ENCODE measurements at places on chromosomes 16 and 17.
A peak's percentile ranks its signal among the peaks of the same experiment; 100 is the strongest.

DNA sequence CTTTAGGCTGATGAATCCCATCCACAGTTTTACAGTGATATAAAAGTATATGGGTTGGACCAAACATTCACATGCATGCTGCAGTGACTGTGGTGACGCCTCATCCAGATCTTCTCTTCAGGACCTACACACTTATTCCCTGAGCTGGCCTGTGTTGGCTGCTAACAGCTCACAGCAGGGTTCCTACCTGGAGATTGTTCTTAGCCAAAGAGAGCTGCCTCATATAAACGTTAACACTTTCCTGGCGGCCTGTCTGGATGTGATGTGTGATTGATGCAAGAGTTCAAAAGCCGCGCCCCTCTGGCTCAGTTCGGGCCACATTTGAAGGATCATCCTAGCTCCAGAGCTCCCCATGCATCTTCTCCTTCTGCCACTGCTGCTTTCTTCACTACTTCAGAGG, 93.0 kb upstream of the NETO2 start:
- DNase-seq, result no peak
- H3K36me3 ChIP-seq, result no peaks in the 10 kb centered on the region
- H3K4me3 ChIP-seq, result no peak overlapping the region
- H3K27ac ChIP-seq, result no peak overlapping the region

DNA sequence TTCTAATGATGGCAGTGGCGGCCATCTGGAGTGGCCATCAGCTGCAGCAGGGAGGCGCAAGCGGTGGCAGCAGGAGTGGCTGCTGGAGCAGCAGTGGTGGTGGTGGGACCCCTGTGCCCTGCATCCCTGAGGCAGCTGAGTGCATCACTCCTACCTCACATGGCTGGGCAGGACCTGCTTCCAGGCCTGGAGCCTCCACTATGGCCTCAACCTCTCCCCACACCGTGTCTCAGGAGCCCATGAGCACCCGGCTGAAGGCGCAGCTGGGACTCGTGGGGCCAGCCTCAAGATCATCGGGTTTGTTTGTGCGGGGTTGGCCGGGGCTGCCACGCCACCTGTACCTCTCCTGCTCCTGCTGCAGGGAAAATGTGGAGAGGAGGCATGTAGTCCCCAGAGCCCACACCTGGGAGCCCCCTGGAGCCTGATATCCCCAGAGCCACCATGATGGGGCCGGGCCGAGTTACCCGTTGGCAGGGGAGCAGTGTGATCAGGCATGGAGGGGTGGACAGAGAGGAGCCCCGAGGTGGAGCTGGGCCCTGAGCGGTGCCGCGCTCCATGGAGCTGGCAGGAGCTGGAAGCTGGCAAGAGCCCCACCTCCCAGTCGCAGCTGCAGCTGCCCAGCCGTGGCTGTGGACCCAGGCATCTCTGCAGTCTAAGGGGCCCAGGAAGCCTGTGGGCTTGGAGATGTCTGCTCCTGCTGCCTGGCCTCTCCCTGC, 16.7 kb downstream of the RHOT1 start:
- no peaks in the 10 kb centered on the region for H3K27me3 ChIP-seq
- no peak overlapping the region for H3K4me3 ChIP-seq
- H3K36me3 ChIP-seq, result no peaks in the 10 kb centered on the region
- H3K27ac ChIP-seq, result no peak overlapping the region
- H3K4me1 ChIP-seq, result no peaks in the 10 kb centered on the region
- DNase-seq, result no peak

GRCh38 chr17:28968231-28968913, 17.1 kb upstream of the PHF12 start:
- H3K27ac ChIP-seq, result no peak overlapping the region
- no peak for DNase-seq
- H3K27me3 ChIP-seq, result peaks cover 12% of the 10 kb centered on the region
- H3K4me3 ChIP-seq, result no peak overlapping the region
- peaks cover 9% of the 10 kb centered on the region for H3K4me1 ChIP-seq
- no peaks in the 10 kb centered on the region for H3K36me3 ChIP-seq

- no peak for DNase-seq
- H3K4me1 ChIP-seq, result peaks cover 12% of the 10 kb centered on the region
- H3K36me3 ChIP-seq, result no peaks in the 10 kb centered on the region
- H3K27me3 ChIP-seq, result no peaks in the 10 kb centered on the region
- no peak overlapping the region for H3K27ac ChIP-seq
- no peak overlapping the region for H3K4me3 ChIP-seq
Observed at GRCh38 chr16:57303910-57304168, 19.4 kb upstream of the PLLP start.

DNA sequence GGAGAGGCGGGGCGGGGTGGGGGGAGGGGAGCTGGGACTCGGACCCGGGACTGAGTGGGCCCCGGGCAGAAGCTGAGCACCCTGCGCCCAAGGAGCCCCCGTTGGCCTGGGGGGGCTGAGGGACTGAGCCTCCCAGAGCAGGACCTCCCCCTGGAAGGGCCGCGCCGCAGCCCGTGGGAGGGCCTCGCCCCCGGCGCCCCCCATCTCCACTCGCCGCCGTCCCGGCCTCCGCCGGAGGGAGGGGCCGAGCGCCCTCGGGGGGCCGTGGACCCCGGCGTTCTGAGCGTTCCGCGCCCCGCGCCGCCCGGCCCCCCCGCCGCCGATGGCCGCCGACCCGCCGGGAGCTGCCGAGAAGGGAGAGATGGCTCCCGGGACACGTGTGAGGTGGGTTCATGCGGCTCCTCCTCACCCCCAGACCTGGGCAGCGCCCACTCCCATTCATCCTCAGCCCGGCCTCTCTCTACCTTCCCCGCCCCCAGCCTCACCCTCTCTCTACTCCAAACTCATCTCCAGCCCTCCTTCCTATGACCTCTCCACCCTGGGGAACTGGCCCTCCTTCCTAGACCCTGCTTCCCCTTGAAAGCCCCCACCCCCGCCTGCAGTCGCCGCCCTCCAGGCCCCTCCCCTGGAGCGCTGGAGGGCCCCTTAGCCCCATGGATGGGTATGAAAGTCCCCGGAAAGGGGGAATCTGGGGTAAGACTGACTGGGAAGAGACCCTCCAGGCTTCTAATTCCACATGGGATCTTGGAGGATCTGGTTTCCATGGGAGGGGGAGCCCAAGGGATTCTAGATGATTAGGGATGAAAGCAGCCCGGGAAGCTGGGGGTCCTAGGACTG, 922 bp downstream of the FBXL19 start:
- no peak overlapping the region for H3K4me3 ChIP-seq
- H3K27me3 ChIP-seq, result no peaks in the 10 kb centered on the region
- no peak overlapping the region for H3K27ac ChIP-seq

- H3K36me3 ChIP-seq, result no peaks in the 10 kb centered on the region
- H3K4me3 ChIP-seq, result no peak overlapping the region
- no peak for DNase-seq
- no peaks in the 10 kb centered on the region for H3K4me1 ChIP-seq
- H3K27me3 ChIP-seq, result no peaks in the 10 kb centered on the region
Observed at GRCh38 chr17:58032691-58033415, 25.8 kb upstream of the SRSF1 start.

GRCh38 chr17:66369830-66370229, 67.4 kb downstream of the PRKCA start:
- no peak for DNase-seq
- H3K36me3 ChIP-seq, result no peaks in the 10 kb centered on the region
- H3K4me3 ChIP-seq, result no peak overlapping the region

- no peaks in the 10 kb centered on the region for H3K4me1 ChIP-seq
- DNase-seq, result no peak
- H3K27ac ChIP-seq, result no peak overlapping the region
- no peaks in the 10 kb centered on the region for H3K27me3 ChIP-seq
Observed at GRCh38 chr16:14050291-14051027, 20.7 kb upstream of the MRTFB start.

DNA sequence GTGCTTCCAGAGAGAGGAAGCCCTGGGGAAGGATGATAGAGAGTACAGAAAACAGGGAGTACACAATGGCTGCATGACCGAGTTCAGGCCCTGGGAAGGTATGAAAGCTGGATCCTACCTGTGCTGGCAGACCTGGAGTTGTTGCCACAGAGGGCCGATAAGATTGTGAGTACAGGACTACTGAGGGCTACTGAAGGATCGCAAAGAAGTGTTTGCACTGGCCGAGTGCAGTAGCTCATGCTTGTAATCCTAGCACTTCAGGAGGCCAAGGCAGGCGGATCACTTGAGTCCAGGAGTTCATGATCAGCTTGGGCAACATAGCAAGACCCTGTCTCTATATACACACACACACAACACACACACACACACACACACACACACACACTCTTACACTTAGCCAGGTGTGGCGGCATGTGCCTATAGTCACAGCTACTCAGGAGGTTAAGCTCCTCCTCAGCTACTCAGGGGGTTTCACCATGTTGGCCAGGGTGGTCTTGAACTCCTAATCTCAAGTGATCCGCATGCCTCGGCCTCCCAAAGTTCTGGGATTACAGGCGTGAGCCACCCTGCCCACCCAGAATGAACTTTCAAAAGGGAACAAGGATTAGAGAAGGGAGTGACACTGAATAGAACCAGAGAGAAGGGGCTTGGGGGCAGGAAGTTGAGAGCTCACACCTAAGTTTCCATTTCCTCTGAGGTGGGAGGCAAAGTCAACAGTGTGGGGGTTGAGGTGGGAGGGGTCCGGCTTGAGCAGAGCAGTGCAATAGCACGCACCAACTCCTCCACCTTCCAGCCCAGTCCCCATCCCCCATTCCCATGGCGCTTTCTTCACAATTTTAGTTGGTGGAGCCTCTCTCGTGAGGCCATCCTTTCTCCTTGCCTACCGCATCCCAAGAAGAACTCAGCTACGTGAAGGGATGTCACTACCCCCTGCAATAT, 7.5 kb downstream of the SCIMP start:
- no peaks in the 10 kb centered on the region for H3K4me1 ChIP-seq
- DNase-seq, result no peak
- H3K4me3 ChIP-seq, result no peak overlapping the region
- H3K27ac ChIP-seq, result no peak overlapping the region

DNA sequence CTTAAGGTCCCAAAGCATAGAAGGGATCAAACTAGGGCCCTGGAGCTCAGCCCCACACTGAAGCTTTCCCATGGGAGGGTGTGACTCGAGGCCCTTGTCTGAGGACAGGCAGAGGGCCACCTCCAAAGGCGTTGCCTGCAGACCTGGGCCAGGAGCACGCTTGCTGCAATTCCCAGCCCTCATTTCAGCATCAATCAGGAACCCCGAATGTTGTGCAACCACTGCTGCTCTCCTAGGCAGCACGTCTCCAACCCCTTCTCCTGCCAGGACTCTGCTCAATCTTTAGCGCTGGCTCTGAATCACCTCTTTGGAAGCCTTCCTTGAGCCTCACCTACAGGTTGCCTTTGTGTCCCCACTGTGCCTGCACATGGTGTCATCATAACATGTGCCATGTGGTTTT, 14.0 kb upstream of the ATP2C2 start:
- H3K27me3 ChIP-seq, result peaks cover 19% of the 10 kb centered on the region
- H3K27ac ChIP-seq, result no peak overlapping the region
- H3K4me3 ChIP-seq, result no peak overlapping the region
- DNase-seq, result no peak
- H3K36me3 ChIP-seq, result no peaks in the 10 kb centered on the region

DNA sequence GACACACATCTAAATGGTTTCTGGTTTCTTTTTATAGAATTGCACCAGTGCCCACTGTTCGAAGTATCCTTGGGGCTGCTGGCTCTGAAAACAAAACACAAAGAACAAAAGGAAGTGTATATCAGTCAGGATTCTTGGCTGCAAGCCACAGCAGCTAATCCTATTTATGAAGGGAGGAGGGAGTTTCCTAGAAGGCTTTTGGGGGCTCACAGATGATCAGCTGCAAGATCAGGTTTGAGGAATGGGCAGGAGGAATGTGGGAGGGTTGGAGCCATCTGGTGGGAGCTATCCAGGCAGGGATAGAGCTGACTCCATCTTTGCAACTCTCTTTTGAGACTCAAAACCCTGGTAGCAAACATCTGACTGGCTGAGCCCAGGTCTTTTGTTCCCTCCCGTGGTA, 118.3 kb upstream of the EEF2KMT start:
- no peaks in the 10 kb centered on the region for H3K4me1 ChIP-seq
- H3K27me3 ChIP-seq, result no peaks in the 10 kb centered on the region
- H3K27ac ChIP-seq, result no peak overlapping the region
- H3K4me3 ChIP-seq, result no peak overlapping the region

- peaks cover 69% of the 10 kb centered on the region for H3K27me3 ChIP-seq
- H3K36me3 ChIP-seq, result no peaks in the 10 kb centered on the region
- no peaks in the 10 kb centered on the region for H3K4me1 ChIP-seq
- no peak within 1 kb of the TSS for H3K27ac ChIP-seq
- DNase-seq, result peak; percentile 36
- H3K4me3 ChIP-seq, result peak within 1 kb of the TSS; percentile 72
Observed at GRCh38 chr16:56657555-56658326, at the start of gene MT1F. Gene MT1F (plus strand): TSS chr16:56657959. CDS start chr16:56658059, 100 bp downstream.

DNA sequence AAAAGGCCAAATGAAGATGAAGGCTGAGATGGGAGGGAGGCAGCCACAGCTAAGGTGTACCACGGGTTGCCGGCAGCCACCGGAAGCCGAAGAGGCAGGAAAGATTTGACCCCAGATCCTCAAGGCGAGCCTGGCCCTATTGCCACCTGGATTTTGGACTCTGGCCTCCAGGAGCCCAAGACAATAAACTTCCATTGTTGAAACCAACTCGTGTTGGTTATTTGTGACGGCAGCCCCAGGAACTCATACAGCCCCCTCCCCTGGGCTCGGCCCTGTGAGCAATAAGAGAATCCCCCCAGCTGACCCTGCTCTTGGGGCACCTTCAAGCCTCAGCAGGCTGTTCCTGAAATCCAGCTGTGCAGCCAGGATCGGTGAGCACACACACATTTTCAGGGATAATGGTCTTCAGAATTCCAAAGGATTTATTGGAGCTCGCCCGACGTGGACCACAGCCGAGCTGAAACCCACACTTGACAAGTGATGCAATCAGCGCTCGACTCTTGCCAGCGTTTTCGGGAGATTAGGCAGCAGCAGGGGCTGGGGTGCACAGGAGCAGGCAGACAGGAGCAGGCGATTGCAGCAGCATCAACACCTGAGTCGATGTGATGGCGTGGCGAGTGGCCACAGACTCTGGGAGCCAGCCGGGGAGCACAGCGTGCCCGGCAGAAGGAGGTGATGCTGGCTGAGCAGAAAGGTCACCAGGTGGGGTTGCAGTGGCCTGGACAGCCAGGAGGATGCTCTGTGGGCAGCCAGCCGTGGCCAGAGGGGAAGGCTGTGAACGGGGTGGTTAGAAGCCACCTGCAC, 22.4 kb upstream of the CBX4 start:
- no peak overlapping the region for H3K4me3 ChIP-seq
- peaks cover 89% of the 10 kb centered on the region for H3K27me3 ChIP-seq
- H3K36me3 ChIP-seq, result no peaks in the 10 kb centered on the region

DNA sequence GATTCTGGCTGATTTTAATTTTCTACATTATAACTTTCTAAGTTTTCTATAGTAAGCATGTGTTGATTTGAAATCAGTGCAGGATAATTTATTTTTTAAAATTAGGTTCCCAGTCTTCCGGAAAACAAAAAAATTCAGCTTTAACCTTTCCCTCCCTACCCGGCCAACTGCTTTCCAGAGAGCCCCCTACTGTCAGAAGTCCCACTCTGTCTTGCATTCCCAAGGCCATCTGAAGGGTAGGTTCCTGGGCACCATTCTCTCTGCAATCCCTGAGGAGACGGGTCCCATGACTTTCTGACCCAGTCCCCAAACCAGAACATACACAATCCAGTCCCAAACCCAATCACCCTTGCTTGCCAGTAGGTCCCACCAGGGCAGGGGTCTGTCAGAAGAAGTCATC, 200.3 kb downstream of the CYLD start:
- H3K27ac ChIP-seq, result no peak overlapping the region
- H3K36me3 ChIP-seq, result no peaks in the 10 kb centered on the region
- no peak overlapping the region for H3K4me3 ChIP-seq
- DNase-seq, result no peak
- no peaks in the 10 kb centered on the region for H3K27me3 ChIP-seq

- no peak overlapping the region for H3K4me3 ChIP-seq
- no peaks in the 10 kb centered on the region for H3K4me1 ChIP-seq
- no peak overlapping the region for H3K27ac ChIP-seq
- H3K27me3 ChIP-seq, result no peaks in the 10 kb centered on the region
- DNase-seq, result no peak
- no peaks in the 10 kb centered on the region for H3K36me3 ChIP-seq
Observed at GRCh38 chr16:19436540-19436939, 18.9 kb downstream of the TMC5 start.

Measured in MM.1S (cell line).